CD4-positive, alpha-beta T cell treated with Interleukin-1 beta for 1 hour (primary cell): ENCODE measurements at places on chromosomes 7 and 10.
A peak's percentile ranks its signal among the peaks of the same experiment; 100 is the strongest.

DNA sequence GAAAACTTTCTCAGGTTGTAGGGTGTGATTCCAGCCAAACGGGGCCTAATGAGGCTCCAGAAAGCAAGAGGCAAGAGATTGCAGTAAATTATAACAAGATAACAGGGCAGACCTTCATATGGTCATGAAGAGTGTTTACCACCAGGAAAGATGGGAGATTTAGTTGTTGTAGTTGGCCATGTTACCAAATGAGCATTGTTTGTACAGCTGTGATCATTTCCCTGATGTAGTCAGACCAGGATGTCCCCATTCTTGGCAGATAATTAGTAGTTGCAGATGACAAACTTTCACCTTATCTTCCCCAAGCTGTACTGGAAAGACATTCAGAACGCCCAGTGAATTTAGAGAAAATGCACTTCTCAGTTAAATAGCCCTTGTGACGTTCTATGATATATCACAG lies 630.8 kb downstream of the ANKRD7 start:
- no peak for DNase-seq

DNA sequence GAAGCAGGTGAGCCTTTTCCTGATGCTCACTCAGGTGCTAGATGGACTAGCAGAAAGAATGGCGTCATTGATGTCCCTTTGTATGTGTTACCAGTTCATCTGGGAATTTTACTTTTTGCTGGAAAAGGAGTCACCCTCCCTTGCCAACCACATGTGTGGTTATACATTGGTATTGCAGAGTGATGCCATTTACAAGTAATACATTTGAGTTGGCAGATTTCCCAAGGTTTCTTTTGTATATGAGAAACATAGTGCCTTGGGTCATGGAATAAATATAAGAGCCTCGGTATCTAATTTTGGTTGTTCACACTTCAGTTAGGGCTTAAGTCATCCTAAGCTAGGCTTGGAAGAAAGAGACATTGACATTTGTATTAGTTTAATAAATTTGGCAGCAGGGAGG lies 10.4 kb upstream of the ATXN7L1 start:
- DNase-seq, result no peak

GRCh38 chr10:50422259-50422658 lies 170.9 kb upstream of the ASAH2 start:
- DNase-seq, result no peak

DNA sequence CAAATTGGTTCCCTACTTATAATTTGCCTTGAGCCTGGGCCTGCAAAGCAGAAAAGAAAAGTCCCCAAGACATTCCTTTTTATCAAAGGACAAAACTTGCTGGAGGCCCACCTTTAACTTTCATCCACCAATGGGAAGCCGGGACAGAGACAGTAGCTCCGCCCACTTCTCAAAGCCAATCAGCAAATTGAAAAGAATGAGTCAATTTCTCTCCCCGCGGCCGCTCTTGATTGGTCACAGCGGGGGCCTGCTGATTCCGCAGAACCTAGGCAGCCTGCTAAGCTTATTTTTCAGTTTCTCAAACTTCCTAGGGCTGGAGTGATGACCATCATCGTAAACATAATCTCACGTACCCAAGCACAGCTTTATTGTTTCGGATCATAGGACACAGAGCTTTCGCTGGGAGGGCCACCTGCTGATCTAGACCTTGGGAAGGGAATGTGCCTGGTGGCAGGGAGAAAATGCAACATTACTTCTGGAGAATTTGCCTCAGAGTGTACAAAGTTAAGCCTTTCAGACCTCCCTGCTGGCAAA lies at the start of gene SLC13A4:
Gene SLC13A4 (minus strand): TSS at position 51 of the 534 bp plus-strand sequence. CDS start 690 bp downstream, outside the sequence.
- DNase-seq, result no peak

DNA sequence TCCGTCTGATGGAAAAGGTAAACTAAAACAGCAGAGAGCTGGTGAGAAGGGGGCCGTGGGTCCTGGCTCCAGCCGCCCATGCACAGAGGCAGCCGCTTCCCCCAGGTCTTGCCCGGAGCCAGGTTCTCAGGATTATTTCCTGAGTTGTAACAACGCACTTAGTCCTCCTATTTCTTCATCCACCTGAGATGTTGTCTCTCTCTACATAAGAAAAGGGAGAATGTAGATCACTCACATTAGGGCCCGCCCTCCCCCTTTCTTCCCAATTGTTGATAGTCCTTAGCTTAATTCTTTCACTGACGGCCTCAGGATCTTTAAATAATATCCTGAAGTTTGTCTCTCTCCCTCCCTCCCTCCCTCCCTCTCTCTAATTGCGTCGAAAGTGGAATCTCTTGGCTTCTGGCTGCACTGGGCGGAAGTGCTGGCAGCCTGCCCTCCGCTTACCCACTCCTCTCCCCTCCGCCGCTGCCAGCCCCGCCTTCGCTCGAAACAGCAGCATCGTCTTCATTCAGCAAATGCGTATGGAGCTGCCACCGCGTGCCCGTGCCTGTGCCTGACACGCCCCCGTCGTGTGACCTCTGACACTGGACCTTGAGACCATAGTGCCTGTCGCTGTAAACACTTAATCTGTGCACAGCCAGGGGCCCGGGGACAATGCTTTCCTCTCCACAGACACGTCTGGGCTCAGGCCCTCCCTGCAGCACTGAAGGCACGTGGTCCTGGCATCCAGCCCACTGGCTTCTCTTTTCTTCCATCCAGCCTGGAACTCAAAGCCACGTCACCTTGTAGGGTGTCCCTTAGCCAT lies 174.5 kb upstream of the PPP2R2D start:
- DNase-seq, result no peak

DNA sequence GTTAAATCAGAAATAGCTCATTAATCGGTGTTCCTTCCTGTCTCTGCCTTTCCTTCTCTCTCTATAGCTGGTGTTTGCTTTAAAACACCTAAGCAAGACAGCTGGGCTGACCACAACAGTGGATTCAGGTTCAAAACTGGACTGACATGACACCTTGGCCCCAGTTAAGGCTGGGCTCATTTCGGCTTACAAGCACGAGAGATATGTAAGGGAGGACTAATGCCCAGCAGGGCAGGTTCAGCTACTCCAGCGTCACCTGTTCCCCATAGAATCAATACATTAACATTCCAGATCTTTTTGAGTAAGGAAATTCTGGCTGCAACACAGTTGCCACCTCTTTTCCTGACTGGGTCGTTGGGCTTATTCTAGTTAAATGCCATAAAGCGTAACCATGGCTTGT lies 323.0 kb upstream of the AOAH start:
- no peak for DNase-seq

GRCh38 chr10:24009736-24010135 lies 199.2 kb upstream of the KIAA1217 start:
- DNase-seq, result no peak

DNA sequence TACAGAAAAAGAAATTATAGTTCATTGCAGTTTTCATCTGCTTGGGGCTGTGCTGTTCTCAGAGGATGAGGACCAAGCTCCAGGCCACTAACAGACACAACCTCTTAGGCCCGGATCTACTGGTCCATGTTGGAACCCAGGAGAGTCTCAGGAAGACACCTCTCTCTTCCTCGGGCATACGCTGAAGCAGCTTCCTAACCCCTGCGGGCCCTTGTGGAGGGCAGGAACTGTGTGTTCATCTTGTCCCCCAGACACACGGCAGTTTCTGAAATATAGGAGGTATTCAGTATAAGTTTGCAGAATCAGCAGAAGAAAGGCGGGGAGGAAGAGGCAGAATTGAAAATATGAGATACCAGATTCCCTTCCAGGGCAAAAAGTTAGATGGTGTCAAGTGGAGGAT lies 78.4 kb downstream of the EEPD1 start:
- no peak for DNase-seq

GRCh38 chr7:124013306-124013705 lies 19.6 kb downstream of the TMEM229A start:
- no peak for DNase-seq

DNA sequence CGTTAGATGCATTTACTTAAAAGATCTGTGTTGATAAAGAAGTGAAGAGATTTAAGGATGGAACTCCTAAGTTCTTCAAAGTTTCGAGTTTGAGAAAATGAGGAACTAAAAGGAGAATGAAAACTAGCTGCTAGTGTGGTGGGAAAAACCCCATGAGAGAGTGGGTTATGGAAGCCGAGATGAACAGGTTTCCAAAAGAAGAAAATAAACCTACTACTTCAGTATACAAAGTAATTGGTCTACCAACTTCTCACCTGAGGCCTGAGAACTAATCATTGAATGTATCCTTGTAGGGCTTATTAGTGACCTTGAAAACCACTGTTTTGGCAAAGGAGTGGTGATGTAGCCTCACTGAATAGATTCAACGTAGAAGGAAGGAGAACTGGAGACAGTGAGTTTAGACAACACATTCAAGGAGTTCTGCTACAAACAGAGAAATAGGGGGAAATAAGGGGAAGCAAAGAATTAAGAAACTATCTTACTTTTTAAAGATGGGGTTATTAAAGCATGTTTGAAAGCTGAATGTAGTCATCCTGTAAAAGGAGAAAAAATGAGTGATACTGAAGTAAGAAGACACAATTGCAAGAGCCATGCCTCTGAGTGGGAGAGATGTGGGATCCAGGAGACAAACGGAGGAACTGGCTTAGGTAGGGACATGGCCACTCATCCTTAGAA lies 50.8 kb downstream of the CH25H start:
- DNase-seq, result no peak

DNA sequence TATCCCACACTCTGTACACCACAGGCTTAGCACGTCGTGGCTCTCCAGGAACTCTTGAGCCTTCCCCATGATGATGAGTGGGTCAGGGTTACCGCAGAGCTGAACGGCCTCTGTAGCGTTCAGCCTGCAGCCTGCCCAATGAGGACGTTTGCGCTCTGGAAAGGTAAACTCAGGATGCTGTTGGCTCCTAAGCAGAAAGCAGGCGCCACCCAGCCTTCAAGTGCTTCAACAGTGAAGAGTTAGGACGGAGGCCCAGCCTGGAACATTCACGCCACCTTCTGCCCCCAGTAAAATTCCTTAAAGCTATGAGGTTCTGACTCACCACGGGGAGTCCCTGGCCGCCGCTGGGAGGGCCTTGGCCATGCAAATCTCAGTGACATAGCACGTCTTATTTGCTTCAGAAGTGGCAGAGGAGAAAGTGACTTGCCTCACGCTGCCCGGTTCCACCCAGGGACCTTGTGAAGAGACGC lies 161.5 kb upstream of the SH2B2 start:
- no peak for DNase-seq

DNA sequence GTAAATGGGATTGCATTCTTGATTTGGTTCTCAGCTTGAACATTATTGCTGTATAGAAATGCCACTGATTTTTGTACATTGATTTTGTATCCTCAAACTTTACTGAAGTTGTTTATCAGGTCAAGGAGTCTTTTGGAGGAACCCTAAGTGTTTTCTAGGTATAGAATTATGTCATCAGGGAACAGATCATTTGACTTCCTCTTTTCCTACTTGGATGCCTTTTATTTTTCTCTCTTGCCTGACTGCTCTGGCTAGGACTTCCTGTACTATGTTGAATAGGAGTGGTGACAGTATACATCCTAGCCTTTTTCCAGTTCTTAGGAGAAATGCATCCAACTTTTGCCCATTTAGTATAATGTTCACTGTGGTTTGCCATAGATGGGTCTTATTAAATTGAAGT lies 48.8 kb downstream of the ANXA8 start:
- no peak for DNase-seq

DNA sequence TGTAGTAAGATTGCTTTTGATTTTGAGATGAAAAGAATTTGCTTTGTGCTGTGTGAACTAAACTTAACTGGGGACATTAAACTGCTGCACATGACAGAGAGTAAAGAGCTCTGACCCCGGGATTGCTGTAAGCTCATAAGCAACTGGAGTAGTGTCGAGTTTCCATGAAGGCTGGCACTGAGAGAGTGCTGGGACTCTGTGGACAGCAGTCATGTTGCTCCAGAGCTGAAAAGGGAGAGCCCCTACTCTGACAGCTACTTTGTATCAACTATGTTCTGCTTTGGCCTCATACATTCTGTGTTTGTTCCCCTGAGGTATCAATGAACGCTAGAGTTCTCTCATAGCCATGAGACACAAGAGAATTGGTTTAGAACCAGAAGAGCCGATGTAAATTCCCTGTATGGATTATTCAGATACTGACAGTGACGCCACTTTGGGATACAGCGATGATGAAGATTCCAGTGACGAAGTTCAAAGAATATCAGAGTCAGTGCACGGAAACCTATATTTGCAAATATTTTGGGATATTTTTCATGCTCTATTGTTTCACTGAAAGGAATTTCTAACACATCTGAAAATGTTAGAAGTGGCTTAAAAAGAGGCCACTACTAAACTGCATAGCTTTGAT lies 185.9 kb upstream of the DKK1 start:
- DNase-seq, result no peak

- no peak for DNase-seq
Measured at GRCh38 chr7:110943701-110944345, 147.1 kb upstream of the LRRN3 start.

DNA sequence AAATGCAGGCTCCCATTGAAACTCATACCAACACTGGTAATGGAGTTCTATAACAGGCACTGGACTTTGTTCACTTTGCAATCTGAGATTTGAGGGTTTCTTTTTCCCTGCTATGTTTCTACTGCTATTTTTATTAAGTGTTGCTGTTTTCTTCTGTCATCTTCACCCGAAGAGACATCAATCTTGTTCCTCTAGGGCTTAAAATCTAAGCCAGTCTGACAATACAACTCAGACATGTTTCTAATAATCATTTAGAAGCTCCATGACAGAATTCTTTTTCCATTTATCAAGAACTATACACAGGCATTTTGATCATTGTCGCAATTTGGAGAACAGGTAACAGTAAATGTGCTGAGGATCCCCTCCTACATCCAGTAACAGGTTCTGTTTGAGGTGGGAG lies 98.5 kb upstream of the GNAI1 start:
- no peak for DNase-seq

GRCh38 chr10:114334301-114334700 lies 70.0 kb downstream of the AFAP1L2 start:
- DNase-seq, result no peak

GRCh38 chr10:2124135-2124534 lies 386.8 kb upstream of the ADARB2 start:
- DNase-seq, result no peak

GRCh38 chr7:86282014-86282682 lies 361.6 kb upstream of the GRM3 start:
- no peak for DNase-seq

- no peak for DNase-seq
Measured at GRCh38 chr10:27481486-27481885, 22.6 kb upstream of the RAB18 start.

DNA sequence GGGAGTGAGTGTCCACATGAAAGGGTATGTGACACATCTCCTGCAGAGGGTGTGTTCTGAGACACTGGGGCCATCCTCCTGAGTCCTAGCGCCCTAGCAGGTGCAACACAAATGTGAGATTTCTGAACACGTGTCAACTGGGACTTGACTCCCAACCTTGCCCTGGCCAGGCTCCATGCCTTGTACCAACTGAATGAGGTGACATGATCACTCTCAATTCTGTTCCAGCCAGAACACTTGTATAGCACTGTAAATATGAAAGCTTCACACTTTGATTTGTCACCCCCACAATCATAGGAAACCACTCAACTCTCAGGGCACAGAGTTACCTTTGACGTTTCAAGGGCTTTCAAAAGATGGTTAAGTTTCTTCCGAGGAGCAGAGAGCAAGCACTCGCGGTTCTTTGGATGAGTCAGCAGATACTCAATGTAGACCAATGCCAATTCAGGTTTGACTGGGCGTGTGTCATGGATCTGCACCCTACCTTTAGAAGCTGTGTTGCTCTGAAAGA lies 48.6 kb downstream of the NCAPG2 start:
- peak; percentile 19 for DNase-seq
